ENCODE measurements at places on chromosomes 5 and 9.

GRCh38 chr5:1209489-1209852 lies 8.1 kb downstream of the SLC6A19 start:
- DNase-seq: no peak

DNA sequence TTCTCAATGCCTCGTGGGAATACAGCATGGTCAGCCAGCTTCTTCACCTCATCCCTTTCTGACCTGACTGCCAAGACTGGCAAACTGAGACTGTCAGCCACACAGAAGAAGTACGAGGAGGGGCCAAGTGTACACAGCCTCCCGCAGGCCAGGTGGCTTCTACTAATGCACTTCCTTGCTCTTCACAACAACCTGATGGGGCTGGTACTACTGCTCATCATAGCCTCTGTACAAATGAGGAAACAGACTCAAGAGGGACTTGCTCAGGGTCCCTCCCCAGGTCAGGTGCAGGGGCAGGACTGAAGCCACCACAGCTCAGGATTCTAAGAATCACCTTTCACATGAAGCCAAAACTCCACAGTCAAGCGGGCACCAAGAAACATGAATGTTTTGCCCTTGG lies 21.3 kb downstream of the NIPAL4 start:
- no peak for DNase-seq

- DNase-seq: peak; percentile 29
Measured at GRCh38 chr9:74496819-74497747, at the start of gene RORB. RORB (plus strand) TSS chr9:74497335; CDS start chr9:74497977, 642 bp downstream.

DNA sequence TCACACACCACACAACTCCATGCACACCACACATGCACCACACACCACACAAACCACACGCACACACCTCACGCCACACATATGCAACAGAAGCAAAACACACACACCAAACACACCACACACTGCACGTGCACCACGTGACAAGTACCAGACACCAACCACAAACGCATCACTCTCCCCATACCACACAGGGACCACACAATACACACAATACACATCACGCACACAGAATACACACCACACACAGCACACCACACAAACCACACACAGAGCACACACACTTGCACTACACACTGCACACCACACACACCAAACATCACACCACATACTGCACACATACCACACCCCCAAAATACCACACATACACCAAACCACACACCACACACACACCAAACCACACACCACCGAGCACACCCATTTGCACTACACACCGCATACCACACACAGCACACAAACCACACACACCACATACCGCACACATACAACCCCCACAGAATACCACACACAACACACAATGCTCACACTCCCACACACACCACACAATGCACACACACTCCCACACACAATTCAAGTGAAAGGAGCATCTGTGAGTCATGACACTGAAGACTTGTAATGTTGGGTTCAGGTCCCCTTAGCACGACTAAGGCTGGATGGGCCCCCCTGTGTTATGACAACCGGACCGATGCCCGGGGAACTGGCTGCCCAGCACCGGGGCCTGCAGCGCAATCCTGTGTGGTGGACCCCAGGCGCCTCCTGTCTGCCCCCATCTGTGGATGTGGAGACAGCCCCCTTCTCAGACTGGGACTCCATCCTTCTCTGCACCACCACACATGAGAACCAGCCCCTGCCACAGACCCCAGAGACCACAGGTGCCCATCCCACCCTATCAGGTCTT lies 6.0 kb upstream of the ZDHHC11 start:
- no peak for DNase-seq

GRCh38 chr9:19102181-19102630 lies 498 bp downstream of the HAUS6 start:
- no peak for DNase-seq

DNA sequence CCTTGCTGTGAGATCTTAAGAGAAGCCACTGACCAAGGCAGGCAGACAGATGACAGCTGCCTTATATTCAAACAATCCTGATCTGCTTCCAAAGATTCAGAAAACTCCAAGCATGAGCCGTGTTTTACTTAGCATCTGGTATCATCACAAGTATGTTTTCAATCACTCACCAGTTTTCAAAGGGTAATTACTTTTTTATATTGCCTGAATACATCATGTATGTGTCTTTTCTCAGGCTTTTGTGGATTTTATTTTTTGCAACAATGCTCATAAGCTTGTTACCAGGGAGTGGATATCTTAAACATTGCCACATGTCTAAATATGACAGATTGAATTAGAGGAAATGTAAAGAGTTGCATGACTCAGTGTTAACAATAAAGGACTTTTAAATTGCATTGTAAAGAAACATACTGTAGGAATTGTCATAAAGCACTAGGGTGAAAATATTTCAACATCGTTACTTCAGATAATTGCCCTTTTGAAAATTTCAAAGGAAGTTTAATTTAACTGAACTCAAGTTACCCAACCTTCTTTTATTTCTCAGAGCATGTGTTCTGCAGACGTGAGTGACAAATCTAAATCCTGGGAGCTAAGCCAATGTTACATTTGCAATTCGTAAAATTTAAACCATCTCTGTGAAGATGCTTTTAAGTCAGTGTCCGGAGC lies 326.1 kb downstream of the PLK2 start:
- no peak for DNase-seq

DNA sequence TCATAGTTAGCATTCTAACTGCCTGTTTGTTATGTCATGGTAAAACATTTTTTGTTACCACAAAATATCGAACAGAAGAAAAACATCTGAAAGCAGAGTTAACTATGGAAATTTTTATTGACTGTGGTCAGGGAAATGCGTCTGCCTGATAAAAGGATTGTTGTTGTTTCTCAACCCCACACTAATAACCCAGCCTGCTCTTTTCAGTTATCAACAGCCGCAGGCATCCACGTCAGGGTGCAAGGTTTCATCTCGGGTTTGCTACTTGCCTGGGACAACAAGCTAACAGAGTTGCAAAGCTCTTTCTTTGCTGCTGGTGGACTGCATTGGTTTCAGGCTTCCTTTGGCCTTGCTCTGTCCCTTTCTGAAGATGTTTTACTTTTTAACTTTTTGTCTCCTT lies 969.2 kb downstream of the CDH18 start:
- no peak for DNase-seq

- DNase-seq: no peak
Measured at GRCh38 chr5:6362846-6363245, 15.5 kb downstream of the MED10 start.

- no peak for DNase-seq
Measured at GRCh38 chr9:115694991-115695390, 458.6 kb upstream of the PAPPA start.

DNA sequence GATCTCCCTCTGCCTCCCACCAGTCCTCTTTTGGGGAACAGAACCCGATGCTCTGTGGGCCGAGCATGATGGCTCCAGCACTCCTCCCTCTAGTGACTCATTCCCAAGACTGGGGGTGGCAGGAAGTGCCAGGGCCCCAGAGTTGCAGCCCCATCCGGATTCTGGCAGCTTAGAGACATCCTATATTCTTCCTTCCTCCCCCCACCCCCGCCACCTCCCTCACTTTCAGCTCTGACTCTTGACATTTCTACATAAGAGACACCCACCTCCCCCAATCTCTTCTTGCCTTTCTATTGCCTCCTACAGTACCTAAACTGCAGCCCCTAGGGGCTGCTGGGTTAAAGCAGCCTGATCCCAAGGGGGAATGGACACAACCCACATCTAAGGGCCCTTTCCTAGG lies 47.1 kb upstream of the MATR3 start:
- DNase-seq: no peak

DNA sequence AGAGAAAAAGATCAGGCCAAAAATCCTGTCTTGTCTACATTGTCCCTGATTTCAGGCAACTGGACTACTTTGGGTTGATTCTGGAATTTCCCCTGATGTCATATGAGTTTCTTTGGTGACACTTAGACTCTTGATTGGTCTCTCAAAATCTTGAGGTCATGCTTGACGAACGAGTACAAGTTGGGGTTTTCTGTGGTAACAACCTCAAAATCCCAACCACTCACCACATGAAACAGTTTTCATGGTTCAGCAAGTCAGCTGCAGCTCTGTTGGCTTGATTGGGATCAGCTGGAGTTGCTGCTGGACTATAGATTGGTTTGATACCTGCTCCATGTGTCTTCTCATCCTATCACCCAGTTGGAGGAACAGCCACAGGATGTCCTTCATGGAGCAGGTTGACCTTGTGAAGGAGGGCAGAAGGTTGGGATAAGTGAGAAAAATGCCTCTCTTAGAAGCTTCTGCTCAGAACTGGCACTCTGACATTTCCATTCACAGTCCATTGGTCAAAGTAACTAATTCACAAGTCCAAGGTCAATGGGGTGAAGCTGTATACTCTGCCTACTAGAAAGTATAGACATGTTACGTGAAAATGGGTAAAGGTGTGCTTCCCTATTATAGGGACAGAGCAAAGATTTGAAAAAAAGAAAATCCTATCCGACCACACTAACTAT lies 284.5 kb downstream of the SH3GL2 start:
- DNase-seq: no peak

- no peak for DNase-seq
Measured at GRCh38 chr9:21766096-21766495, 36.3 kb upstream of the MTAP start.

GRCh38 chr5:943918-944620 lies 51.4 kb downstream of the TRIP13 start:
- DNase-seq: no peak

- DNase-seq: no peak
Measured at GRCh38 chr5:127812570-127812969, 109.4 kb downstream of the CCDC192 start.

- no peak for DNase-seq
Measured at GRCh38 chr5:178204935-178205748, 809 bp downstream of the HNRNPAB start.

DNA sequence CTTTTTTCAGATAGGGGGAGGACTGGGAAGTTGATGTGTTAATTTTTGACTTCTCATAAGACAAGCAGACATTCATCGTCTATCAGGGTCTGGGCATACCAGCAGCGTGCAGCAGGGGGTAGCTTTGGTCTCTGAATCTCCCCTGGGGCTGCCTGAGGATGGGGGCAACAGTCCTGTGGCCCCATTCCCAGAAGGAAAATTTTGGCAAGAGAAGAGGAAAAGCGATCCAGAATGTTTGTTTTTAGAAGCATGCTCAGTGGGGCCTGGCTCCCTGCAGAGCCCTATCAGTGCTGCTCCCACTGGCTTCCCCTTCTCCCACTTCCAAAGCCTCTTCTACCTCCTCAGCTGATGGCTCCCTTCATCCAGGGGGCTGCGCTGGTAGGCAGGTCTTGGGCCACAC lies 194.8 kb upstream of the IL12B start:
- no peak for DNase-seq

DNA sequence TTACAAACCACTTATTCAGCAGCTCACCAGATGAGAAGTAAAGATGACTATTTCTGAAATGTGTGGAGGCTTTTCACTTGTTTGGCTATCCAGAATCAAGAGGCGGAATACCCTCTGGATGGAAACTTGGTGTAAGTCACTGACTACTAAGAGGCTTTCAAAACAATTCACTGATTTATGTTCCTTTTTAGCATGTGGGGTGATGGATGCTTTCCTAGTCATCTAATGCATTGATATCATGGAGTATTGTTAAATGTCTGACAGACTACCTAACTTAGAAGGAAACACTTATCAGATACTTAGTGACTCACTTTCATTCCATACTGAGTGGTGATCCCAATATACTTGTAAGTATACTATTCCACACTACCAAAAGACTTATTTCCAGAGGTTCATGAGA lies 141.4 kb downstream of the PLK2 start:
- DNase-seq: no peak

GRCh38 chr9:69655065-69655464 lies 17.1 kb downstream of the APBA1 start:
- DNase-seq: no peak

DNA sequence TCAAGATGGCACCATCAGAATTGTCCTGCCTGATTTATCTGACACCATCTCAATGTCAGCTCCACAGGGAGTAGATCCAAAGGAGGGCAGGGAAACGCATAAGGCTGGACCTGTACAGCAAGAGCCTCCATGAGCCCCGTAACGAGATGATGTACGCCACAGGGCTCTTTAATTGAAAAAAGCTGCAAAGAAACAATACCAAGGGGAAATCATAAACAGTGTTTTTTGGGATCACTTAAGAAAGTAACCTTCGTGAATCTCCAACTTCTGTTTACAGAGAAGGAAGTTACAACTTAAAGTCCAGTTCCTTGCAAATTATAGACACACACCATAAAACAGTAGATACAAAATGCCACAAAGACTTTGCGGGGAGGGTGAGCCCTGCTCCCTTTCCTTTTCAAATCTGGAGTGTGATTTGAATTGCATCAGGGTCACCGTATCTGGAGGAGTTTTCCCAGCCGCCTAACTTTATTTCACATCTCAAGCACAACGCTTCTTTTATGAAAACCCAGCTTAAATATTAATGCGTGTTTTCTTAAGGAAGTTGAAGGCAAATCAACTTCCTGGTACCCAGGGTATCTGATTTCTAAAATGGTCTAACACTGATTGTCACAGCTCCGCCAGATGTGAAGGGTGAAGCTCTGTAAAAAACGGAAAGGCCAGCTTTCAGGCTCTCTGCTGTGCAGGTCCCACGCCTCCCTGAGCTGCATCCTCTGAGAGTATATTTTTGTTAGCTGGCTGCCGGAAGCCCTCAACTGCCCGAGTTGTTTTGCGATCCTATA lies 88.9 kb downstream of the EBF1 start:
- DNase-seq: no peak

GRCh38 chr9:122498883-122499288 lies 11.7 kb upstream of the OR1J2 start:
- no peak for DNase-seq

DNA sequence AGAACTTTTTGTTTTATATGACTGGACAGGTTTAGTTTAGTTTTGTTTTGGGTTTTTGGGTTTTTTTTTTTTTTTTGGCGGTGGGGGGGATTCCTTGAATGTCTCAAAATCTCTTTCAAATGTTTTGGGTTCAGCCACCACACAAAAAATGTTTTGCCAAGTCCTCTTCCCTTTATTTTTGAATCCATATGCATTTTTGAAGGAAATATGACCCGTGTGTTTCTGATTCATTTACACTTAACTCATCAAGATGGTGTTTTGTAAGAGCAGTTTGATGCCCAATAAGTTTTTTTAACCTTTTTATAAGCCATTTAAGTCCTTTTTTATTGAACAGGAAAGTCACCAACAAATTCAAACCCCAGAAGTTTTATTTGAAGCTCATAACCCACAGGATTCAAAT lies 209.8 kb downstream of the CWC27 start:
- no peak for DNase-seq

DNA sequence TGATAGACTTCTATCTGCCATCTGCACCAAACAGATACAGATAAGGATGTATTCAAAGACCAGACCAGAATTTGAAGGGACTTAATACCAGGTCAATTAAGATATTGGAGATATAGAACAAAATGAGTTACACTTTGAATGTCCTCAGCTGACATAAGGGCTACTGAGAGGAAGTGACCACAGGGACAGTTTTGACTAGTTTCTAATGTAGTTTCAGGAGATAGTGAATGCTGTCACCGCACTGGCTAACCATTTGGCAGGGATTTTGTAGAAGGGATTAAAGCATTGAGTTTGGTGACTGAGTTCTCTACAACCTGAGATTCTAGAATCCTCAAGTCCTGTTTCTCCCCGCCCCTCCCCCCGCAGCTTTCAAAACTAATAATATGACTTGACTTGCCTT lies 22.7 kb downstream of the CCNH start:
- DNase-seq: no peak

All from NCI-H1436 treated with DMSO at 0.1 percent for 48 hours (cell line).